ENCODE measurements at places on chromosomes 13 and 19. TPM values are rescaled to one million over a fixed set of nuclear protein-coding genes. Genes with fewer than 3 reads are reported as not detected.

- DNase-seq: peak; percentile 19
These were observed 3.7 kb downstream of the HRC start for GRCh38 chr19:49151267-49152118.

GRCh38 chr13:108276060-108276459 lies 6.5 kb downstream of the TNFSF13B start:
- DNase-seq: no peak

DNA sequence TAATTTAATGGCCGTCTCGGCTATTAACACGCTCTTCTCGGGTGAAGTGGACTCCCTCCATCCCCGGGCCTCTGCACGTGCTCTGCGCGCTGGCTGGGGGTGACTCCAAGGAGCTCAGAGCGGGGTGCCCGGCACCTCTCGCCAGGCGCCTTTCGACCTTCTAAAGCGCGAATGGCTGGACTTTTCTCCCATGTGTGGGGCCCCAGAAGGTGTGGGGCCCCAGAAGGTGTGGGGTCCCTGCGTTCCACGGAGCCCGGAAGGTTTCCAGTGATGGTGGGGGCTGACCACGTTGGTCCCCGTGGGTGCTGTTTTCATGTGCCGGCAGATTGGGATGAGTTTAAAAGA lies 3.3 kb upstream of the ALOX5AP start:
- DNase-seq: no peak

DNA sequence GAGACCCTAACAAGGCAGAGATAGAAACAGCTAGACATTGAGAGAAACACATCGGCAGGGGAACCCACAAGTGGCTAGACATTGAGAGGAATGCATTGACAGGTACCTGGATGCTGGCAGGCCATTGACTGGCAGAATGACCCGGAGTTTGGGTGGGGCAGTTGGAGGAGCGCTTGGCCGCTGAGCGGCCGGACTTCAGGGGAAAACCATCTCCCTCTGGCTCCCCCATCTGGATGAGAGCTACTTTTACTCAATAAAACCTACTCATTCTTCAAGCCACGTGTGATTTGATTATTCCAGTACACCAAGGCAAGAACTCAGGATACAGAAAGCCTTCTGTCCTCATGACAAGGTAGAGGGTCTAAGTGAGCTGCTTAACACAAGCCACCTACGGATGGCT lies 473.4 kb downstream of the SLITRK5 start:
- DNase-seq: no peak

Gene IRGC
- not detected for total RNA-seq
